ENCODE measurements at places on chromosomes 1 and 21.

GRCh38 chr1:31784356-31785019 is 20.3 kb upstream of the ADGRB2 start:
- DNase-seq, result no peak

GRCh38 chr1:46277658-46278373 is 25.6 kb downstream of the LRRC41 start:
- no peak for DNase-seq

- DNase-seq, result no peak
Measured at GRCh38 chr1:191608367-191608766, 549.9 kb upstream of the RGS18 start.

DNA sequence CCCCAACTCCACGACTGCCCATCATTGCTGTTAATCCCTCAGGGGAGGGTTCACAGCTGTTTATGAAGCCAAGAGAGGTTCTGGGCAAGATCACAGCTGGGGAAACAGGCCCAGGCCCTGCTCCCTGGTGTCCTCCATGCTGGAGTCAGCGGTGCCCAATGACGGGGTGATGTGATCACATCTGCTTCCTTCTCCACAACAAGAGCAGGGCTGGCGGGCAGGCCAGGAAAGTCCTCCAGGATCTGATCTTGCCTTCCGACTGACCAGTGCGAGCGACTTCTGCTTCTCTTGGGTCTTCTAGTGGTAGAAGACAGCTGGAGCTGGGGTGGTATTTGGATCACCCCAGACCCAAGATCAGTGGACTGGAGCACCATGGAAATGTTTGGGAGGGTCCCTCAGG is 951 bp upstream of the LINGO4 start:
- DNase-seq, result no peak

DNA sequence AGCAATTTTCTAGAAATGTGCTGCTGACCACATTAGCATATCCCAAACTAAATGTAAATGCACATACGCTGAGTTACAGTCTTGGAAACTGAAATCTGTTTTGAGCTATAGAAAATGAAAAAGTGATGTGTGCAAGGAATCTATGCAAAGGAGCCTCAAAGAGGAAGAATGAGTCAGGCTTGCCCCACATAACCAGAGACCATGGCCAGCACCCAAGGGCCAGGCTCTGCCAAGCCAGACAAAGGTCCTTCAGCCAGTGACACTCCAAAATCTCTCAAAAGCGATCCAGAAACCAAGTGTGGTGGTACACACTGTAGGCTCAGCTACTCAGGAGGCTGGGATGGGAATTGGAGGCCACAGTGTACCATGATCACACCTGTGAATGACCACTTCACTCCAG is 195.2 kb downstream of the TOMM20 start:
- no peak for DNase-seq

GRCh38 chr1:46903481-46903880 is 37.8 kb downstream of the CYP4A11 start:
- no peak for DNase-seq

GRCh38 chr21:36927719-36928117 is 38.8 kb downstream of the HLCS start:
- DNase-seq, result peak; percentile 86

DNA sequence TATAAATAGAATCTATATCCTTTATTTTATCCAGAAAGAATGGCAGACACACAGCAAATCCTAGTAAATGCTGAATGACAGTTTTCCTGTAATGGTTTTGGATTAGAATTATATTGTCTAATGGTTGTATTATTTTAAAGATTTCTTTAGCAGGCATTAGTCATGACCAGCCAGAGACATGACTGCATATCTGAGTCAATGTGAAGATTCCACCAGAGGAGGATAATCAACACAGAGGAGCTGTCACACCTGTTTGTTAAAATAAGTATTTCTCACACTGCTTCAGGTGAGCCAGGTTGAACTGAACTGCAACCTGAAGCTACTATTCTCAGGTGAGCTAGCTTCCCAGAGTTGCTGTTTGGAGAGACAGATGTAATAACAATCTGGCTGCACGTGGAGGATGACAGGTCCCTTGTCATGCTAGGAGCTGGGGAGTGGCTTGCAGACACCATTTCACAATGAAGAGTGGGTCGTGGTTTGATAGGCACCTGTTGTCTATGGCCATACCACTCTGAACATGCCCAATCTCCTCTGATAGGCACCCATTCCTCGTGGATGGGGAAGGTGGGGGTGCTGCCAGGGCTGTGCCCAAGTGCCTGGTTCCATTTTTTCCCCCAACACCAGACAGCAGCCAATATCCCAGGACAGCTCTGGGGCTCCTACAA is 94.3 kb downstream of the KCNJ6 start:
- no peak for DNase-seq

GRCh38 chr1:88800382-88801051 is 90.8 kb downstream of the GTF2B start:
- no peak for DNase-seq

DNA sequence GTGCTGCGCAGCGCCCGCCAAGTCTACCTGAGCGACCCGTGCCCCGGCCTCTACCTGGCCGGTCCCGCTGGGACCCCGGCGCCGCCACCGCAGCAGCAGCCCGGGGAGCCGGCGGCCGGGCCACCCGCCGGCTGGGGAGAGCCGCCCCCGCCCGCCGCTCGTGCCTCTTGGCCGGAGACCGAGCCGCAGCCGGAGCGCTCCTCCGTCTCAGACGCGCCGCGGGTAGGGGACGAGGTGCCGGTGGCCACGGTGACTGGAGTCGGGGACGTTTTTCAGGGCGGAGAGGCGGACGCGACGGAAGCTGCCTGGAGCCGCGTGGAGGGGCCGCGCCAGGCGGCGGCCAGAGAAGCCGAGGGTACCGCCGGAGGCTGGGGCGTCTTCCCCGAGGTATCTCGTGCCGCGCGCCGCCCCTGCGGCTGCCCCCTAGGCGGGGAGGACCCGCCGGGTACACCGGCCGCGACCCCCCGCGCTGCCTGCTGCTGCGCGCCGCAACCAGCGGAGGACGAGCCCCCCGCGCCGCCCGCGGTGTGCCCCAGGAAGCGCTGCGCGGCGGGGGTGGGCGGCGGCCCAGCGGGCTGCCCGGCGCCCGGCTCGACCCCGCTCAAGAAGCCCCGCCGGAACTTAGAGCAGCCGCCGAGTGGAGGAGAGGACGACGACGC is 646 bp downstream of the IER5 start:
- no peak for DNase-seq

DNA sequence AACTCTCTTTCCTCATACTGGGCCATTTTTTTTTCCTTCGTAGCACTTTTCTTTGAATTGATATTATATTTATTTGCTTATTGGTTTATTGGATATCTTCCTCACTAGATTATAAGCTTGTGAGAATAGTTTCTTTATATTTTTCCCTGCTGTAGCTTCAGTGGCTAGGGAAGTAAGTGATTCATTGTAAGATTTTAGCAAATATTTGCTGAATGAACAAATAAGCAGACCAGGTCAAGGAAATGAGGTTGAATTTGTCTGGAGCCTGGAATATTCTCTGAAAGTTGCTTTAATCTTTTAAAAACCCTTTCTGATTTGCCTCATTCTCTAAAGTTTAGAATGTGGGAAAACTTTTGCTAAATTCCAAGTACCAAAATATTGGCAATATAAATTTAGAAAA is 80.2 kb downstream of the RABGAP1L start:
- no peak for DNase-seq

DNA sequence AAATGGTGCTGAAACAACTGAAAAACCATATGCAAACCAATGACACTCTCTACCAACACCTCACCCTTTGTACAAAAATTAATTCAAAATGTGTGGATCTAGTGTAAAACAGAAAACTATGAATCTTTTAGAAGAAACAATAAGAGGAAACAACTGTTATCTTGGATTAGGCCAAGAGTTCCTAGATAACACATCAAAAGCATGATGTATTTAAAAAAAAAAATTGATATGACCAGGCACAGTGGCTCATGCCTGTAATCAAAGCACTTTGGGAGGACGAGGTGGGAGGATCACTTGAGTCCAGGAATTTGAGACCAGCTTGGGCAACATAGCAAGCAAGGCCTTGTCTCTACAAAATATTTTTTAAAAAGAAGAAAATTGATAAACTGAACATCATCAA is 79.0 kb downstream of the EIF4G3 start:
- no peak for DNase-seq

GRCh38 chr1:174497478-174497877 is 49.7 kb downstream of the GPR52 start:
- no peak for DNase-seq

DNA sequence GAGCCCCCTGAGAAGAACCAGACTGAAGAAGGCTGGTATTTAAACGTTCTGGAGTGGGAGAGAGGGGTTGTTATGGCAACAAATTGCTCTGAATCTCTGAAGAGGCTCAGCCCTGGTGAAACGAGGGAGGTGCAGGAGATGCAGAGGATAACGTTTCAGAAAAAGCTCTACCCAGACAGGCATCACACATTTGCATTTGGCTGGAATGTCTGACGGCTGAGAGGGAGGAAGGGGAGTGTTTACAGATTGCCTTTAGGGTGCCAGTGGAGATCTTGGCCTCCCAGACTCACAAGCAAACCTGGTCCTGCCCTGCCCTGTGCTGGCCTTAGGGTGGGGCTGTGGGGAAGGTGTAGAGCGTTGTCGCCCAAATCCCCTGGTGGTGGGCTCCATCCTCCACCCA is 169.0 kb upstream of the AJAP1 start:
- no peak for DNase-seq

GRCh38 chr1:11978301-11978700 is 1.9 kb upstream of the MFN2 start:
- DNase-seq, result no peak

GRCh38 chr1:61978796-61979195 is 215.9 kb upstream of the L1TD1 start:
- no peak for DNase-seq

DNA sequence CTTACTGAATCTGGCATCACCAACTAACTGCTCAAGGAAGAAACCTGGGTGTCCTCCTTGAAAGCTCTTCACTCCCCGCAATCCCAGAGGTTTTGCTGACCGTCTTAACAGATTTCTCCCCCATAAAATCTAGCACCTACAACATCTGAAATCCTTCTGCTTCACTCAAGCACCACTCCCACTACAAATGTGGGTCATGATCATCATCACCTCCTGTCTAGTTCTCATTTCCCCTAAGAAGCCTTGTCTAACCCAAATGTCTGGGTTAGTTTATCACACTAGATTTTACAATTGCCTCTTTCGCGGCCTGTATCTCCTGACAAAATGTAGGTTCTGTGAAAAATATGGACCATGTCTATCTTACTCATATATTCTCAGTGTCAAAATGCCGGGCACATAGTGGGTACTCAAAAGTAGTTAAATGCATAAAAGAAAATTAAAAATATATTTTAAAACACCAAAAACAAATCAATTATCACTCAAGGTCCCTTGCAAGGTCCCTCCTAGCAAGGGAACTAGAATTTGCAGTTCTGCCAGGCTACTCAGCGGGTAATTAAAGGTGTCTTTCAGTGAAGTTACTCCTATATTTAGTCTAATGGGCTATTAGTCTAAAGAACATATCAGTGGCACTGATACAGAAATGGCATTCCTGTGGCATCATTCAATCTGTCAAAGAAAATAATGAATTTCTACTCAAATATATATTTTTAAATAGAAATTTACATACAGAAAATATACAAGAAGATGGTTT is 19.6 kb downstream of the C21orf91 start:
- DNase-seq, result no peak

GRCh38 chr1:162026881-162027280 is 3.2 kb upstream of the OLFML2B start:
- DNase-seq, result no peak

DNA sequence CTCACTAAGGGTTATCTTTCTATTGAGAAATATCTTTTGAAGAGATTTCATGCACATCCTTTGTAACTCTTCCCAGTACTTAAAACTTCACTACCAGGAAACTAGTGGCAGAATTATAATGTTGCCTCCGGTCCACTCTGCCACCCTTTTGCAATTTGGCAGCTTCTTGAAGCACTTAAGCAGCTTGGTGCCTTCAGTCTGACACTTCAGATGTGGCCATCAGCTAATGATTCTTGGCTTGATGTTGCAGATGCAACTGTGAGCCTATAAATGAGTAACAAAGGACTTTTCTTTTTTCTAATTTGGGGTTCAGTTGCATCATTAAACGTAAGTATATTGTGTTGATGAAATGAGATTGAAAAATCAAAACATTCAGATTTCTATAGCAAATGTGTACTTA is 187.5 kb upstream of the C21orf91 start:
- no peak for DNase-seq

DNA sequence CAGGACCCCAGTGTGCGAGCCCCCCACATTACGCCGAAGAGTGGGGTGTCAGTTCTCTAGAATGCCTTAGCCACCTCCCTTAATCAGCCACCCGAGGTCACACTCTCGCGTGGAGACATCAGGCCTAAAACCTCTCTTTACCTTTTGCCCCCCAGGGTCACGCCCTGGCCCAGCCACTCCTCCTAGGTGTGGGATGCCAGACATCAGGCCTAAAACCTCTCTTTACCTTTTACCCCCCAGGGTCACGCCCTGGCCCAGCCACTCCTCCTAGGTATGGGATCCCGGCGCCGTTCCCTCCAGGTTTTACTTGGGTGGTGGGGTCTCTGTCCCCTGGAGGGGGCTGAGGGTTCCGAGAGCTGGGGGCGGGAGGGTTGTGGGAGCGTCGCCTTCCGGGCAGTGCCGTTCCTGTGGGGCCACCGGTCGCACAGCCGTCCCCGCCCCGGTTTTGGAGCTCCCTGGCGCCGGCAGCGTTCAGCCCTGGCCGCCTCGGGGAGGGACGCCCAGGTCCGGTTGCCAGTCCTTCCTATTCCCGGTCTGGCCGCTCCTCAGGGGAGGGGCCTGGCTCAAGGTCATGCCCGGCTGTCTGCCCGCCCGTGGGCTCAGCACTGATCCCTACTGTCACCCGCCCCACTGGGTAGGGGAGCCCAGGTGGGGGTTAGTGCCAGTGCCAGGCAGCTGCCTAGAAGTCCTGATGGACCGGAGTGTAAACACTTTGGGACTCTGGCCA is 882 bp downstream of the VPS13D start:
- no peak for DNase-seq

DNA sequence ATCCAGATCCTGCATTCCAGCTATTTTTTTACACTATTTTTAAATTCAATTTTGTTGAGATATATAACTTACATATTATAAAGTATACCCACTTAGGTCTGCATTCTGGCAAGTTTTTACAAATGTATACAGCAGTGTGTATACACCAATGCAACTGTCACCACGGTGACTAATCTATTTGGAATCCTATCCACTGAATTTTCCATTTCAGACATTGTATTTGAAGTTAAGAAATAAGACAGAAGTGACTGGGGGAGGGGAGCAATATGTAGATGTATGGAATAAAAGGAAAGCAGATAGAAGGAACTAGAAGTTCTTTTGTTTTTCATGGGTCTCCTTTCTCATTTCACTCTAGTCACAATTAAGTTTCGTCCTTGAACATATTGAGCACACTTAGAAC is 431.5 kb upstream of the CHRM3 start:
- DNase-seq, result no peak

DNA sequence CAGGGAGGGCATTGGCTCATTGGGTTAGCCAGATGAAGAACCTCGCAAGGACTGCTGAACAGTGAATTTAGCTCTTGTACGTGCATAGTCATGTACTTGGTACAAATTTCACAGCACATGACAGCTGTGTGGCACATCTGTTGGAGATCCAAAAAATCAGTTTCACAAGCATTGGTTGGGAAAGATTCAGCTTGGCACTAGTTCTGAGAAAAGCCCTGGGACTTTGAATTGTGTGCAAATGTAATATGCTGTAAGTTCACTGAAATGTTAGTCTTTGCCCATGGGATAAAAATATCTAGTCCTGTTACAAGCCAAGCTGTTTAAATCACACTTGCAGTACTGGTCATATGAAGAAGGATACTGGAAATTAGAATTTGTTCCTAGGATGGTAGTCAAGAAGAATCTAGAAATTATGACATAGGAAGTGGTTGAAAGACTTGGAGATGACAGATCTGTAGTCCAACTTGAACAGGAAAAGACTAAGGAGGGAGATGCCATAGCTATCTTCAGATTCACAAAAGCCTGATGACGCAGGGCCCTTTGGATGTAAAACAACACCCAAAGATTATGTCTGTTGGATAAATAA is 19.2 kb downstream of the LAMC2 start:
- no peak for DNase-seq

Measured in amniotic stem cell (primary cell).